Activated T-cell treated with anti-CD3 and anti-CD28 coated beads for 24 hours (primary cell): ENCODE measurements at places on chromosomes 7 and 10.

DNA sequence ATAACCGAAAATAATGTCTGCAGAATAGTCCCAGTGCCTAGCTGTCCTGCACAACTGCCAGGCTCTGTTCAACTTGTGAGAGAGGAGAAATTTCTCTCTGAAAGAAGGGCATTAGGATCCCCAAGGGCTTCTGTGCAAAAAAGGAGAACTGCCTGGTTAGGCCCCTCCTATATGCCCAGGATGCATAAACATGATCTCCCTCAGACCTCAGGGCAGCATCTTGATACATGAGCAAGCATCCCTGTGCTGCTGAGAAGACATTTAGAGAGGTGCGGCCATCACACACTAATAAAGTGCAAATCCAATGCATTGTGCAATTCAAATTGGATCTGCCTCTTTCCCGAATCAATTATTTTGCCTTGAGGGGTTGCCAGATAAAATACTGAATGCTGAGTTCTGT is 553.6 kb downstream of the TNS3 start:
- no peak for DNase-seq

DNA sequence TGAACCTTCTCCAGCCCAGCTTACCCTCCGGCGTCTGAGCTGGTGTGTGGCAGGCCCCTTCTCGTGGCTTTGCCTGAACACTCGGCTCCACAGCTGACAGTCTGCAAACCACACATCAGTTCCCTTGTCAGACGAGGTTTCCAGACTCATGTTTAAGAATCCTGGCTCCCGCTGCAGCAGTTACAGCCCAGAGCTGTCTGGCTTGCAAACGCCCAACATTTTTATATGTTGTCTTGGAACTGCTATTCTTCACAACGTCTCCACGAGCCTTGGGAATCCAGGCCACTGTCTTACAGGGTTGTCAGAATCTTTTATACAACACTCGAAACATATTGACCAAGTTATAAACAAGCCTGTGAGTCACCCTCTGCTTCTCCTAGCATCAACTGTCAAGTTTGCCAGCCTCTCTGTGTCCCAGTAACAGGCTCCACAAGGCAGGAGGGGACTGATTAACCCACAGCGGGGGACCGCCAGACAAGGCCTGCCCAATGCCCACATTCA is 68.1 kb downstream of the TNS3 start:
- no peak for DNase-seq

- no peak for DNase-seq
Measured at GRCh38 chr10:132521041-132521465, 16.5 kb upstream of the INPP5A start.

- DNase-seq, result no peak
Measured at GRCh38 chr10:114678336-114678735, 20.3 kb upstream of the ABLIM1 start.

- no peak for DNase-seq
Measured at GRCh38 chr7:122290476-122290875, 14.1 kb downstream of the FEZF1 start.

DNA sequence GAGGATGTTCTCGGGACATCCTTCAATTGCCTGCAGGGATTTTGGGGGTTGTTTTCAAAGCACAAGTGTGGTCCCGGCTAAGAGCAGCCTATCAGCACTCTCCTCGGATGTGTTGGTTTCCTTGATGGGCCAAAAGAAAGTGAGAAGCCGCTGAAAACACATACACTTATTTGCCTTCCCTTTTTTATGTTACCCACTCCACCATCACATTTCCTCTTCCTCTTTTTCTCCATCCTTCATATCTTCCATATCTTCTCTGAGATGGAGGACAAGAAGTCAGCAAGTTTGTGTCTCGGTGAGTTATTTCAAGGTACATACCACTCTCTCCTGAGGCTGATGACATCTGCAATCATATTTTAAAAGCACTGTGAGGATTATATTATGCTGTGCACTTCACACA is 64.0 kb downstream of the ZNF33B start:
- DNase-seq, result no peak

DNA sequence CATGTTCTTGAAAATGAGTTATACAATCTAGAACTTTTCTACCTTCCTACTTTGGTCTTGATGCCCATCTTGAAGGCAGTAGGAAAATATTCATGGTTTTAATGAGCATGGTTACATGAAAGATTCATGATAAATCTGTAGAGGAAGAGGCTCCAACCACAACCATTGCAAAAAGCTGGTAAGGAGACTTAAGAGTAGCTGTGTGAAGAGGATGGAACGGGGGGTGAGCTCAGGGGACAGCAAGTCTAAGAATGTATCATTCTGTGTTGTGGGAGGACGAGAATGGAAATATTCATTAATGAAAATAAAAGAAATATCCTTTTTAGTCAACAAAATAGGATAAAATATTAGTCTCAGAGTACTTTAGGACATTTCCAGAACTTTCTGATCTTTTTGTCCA is 81.1 kb downstream of the BMPER start:
- DNase-seq, result no peak

DNA sequence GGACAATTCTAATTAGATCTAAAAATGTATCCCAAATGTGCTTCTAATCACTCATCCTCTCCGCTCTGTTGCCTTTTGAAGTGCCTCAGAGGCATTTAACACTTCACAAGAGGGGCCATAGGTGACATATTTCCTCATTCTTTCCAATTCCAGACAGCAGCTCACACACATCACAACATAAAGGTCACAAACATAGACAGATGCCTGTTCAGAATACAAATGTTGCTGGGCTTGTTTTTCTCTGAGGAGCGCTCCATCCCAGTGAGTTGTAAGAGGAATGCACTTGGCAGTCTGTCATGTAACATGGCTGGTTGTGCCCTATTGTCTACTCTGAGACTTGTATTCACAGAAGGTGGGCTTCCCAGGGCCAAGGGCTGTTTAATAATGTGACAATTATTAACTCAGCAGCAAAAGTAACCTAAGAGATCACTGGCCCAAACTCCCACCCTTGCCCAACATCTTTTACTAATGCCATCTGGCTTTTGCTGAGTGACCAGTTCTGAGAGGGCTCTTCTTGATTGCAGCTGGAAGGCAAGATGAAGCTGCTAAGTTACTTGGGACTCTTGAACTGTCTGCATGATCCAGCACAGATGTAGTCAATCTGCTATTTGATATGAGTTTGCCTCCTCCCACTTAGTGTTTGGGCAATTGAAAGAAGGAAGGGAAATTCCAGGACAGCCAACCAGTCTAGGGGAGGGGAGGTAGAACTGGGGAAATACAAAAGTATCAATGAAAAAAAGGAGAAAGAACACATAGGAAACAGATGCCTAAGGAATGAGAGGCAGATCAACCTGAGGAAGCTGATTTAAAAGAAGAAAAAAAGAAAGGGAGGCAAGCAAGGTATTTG is 13.6 kb downstream of the PON2 start:
- DNase-seq, result no peak

- DNase-seq, result no peak
Measured at GRCh38 chr10:71197955-71198354, 14.4 kb upstream of the UNC5B start.

GRCh38 chr7:148306759-148307158 is 283.8 kb upstream of the C7orf33 start:
- no peak for DNase-seq

DNA sequence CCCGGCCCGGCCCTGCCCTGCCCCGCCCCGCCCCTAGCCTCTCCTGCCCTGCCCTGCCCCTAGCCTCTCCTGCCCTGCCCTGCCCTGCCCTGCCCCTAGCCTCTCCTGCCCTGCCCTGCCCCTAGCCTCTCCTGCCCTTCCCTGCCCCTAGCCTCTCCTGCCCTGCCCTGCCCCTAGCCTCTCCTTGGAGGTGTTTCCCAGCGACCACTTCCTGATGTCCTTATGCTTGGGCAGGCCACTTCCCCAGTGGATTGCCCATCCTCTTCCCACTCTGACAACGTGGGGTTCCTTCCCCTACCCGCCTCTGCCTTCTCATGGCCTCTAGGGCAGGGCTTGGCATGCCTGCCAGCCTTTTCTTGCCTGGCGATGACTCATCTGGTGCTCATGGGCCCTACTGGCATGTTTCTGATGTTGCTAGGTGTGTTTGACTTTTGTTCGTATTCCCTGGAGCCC is 21.2 kb downstream of the PRXL2A start:
- DNase-seq, result no peak

DNA sequence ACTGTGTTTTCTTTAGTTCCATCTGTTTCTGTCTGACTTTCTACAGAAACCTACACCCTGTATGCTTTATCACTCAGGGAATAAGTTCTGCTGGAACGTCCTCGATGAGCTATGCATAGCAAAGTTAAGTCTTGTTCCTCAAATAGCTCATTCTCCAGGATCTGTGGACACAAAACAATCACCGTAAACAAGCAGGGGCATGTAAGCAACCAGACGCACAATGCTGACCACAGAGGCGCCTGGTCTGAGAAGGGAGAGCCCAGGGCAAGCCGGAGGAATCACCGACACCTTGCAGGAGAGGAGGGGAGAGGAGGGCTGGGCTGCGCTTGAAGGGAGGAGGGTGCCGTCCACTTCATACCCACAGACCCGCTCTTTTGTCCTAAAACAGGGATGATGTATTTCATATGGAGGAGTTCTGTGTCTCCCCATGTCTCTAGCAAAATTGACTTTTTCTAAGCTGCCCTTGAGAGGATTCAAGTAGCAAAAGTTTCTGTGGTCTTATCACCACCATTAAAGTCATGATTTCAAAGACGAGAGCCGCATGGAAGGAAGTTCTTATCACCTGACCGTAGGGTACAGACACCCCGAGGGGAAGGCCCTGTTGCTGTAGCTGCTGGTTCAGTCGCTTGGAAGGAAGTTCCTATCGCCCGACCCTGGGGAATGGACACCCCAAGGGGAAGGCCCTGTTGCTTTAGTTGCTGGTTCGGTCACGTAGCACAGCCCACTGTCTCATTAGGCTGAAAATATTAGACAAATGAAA is 14.3 kb downstream of the CALML3 start:
- DNase-seq, result no peak

- no peak for DNase-seq
Measured at GRCh38 chr10:48192881-48193450, 81.5 kb downstream of the FRMPD2 start.

DNA sequence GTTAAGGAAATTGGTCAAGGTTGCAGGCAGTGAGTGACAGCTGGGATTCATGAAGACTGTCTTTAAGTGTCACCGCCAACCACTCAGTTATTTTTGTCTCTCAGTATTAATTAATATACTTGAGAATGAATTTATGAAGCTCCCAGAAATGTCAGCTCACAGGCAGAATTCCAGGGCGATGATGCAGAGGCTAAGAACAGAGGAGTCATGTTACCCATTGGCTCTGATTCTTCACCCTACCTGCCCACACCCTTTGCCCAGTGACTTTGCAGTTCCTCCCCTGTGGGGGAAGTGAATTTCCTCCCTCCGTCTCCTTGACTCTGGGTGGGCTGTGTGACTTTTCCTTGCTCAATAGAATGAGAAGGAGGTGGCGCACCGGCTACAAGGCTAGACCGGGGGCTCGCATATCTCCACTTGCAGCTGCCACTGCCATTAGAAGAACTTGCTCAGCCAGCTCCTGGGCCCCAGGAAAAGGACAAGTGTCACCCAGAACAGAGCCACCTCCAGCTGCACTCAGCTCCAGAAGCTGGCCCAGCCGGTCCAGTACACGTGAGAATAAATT is 157.1 kb upstream of the PRKCQ start:
- DNase-seq, result no peak

DNA sequence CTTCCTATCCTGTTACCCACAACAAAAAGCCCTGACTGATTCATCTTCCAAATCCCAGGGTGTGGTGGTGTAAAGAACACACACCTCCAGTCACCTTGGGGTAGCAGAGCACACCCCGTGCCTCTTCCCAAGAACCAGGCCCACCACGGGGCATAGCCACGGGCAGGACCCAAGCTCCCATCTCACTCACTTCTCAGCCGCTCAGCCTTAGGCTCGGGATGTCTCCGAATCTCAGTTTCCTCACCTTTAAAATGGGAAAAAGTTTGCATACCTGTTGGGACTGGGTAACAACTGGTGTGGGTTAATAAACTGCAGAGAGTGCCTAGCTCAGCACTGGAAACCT is 139.0 kb downstream of the FGFR2 start:
- DNase-seq, result no peak

GRCh38 chr7:15057272-15057671 is 154.7 kb upstream of the DGKB start:
- no peak for DNase-seq

- DNase-seq, result no peak
Measured at GRCh38 chr7:71746006-71746405, 614.1 kb downstream of the GALNT17 start.

GRCh38 chr7:89012016-89012415 is 216.5 kb upstream of the TEX47 start:
- DNase-seq, result no peak

GRCh38 chr10:133091316-133091715 is 3.6 kb downstream of the ADGRA1 start:
- DNase-seq, result no peak

DNA sequence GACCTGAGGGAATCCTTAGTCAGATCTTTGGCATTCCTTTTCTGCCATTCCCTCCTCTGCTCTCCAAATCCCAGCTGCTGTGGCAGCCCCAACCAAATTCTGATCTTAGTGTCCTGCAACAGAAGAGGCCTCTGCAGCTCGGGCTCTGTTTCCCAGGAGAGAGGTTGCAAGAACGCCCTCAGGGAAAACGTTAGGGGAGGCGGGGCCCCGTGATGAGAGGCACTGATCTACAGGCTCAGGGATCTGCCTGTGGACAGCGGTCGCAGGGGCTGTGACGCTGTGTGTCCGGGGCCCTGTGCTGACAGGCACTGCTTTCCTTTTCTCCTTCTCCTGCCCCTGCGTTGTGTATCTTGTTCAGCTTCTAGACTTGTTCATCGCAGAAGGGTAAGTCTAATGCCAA is 57.3 kb upstream of the DPYSL4 start:
- no peak for DNase-seq

GRCh38 chr10:51567271-51567670 is 132.1 kb downstream of the CSTF2T start:
- DNase-seq, result no peak

GRCh38 chr7:100419660-100420226 is 8.8 kb downstream of the ZCWPW1 start:
- DNase-seq, result no peak

DNA sequence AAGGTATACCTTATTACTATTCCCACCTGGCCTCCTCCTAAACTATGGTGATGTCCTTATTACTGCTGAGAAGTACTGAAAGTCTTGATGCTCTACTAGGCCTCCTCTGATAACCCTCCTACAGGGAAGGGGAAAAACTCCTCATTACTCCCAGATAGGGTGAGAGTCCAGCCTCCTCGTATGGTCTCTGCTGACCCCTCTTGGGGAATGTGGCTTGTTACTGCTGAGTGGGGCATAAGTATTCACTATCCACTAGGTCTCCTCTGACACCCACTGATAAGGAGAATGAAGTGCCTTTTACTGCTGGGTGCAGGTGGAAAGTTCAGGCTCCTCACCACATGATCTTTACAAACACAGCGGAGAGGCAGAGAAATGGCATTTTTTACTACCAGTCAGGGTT is 222.9 kb downstream of the CHRM2 start:
- no peak for DNase-seq
